Activated naive CD4-positive, alpha-beta T cell treated with Interleukin-2 at 50 U/mL for 16 hours (primary cell): ENCODE measurements at places on chromosomes 1 and 21.

GRCh38 chr1:107795441-107795840, 169.5 kb downstream of the VAV3 start:
- DNase-seq: no peak

DNA sequence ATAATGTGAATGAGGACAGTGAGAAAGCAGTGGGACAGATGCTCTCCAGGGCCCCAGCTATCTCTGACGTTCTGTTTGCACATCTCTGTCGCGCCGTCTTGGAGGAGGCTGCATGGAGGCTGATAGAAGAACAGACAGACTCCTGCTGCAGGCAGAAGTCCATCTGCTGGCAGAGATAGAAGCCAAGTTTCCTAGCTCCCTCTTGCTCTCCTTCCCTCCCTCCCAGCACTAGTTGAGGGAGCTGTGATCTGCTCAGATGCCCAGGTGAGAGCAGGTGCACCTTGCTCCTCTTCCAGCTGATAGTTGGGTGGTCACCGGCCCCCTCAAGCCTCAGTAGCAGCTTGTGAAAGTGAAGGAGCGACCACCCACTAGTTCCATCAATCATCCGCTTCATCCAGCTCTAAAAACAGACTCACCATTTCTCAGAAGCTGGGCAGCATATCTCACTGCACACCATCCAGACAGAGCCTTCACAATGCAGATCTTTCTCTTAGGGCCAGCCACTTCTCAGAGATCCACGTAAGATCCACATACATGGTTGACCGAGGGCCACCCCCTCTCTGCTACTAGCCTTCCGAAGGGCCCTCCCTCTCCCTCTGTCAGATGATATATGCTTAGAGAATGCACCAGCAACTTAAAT, 12.9 kb downstream of the LRRN2 start:
- no peak for DNase-seq

DNA sequence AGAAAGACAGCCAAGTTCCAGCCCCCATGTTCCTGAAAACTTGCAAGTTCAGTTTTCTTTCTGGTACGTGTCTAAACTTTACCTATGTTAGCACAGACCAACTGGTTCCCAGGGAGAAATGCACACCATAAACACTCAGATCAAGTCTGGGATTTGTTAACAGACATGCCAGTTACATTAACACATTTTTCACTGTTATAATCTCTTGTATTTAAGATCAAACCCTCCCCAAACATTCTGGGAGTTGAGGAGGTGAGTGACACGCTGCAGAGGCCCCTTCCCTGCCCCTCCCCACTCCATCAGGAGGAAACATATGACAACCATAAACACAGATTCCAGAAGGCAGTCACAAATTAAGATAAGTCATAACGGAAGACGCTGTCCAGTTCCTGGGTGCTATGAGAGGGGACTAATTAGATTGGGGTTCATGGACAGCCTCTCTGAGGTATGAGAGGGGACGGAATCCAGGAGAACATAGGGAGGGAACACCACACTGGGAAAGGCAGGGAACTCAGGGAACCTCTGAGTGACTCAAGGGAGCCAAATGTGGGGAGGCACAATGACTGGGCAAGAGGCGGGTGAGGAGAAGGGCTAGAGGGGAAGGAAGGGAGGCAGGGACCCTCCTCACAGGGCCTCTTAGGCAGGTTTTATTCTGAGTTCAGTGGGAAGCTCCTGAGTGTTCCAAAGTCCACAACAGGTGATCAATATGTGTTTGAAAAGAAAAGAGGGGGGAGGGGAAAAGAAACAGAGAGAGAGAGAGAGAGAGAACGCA, 25.0 kb downstream of the DUSP10 start:
- DNase-seq: no peak

- DNase-seq: peak; percentile 74
Observed at GRCh38 chr1:37513795-37514349, 694 bp downstream of the MEAF6 start.

GRCh38 chr1:220825819-220826551, 39.3 kb downstream of the MTARC1 start:
- DNase-seq: no peak

DNA sequence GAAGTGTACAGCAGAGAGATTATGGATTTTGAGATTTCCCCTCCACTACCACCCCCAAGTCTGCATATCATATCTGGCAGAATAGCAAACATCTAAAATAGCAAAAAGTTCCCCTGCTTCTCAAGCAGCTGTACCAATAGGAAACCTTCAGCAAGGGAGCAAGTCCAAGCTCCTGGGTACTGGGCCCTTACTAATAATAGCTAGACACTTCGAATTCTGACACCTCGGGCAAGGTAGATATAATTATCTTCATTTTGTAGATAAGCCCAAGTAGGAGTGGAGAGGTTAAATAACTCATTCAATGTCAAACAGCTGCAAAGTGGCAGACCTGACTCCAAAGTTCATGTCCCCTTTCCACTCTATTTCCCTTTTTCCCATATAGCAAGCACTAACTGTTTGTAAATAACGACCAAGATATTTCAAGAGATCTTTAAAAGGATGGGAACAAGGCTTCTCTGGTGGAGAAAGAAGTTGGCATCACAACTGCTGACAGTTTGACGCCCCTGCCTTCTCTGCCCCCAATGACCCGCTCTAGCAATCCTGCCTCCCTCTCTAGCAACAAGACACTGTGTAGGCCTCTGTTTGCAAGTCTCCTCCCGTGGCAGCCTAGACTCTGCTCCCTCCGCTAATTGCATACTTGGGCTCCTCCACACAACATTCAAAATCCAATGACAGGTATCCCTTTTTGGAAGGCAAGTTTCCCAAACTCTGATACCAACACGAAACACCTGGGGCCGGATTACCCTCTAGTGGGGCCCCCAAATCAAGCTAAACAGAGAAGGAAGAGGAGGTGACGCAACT, 18.7 kb upstream of the ADAR start:
- DNase-seq: no peak

DNA sequence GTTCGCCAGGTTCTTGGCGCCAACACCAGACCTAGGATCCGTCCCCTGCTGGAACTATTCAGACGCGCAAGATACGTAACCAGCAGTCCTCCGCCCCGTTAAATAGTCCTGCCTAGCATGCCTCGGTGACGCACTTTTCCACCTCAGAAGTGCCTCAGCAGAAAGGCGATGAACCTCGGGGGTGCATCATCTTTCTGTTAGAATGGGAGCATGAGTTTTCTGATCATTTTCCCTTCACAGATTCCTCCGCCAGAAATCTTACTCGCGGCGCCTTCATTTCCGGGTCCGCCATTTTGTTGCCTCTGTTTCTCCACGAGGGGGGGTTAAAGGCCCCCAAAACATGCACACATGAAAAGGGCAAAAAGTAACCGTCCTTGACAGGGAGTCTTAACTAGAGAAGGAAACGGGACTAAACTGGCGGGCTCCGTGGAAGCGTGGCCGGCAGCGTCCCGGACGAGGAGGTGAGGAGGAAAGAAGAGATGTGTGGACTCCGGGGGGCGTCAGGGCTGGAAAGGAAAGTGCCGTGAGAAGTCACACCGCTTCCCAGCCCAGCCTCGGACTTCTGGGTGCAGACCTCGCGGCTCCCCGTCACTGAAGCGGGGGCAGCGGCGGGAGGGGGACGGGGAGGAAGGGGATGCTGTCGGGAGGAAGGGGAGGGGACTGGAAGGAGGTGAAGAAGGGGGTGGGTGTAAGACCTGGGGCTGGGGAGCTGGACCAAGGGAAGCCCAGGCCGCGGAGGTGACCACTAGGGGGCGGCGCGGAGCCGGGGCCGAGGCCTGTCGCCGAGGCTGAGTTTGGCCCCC, at the start of gene GABPB2:
Gene GABPB2, plus strand, starts transcription at position 288 of the 803 bp plus-strand sequence. CDS start 17,429 bp downstream, outside the sequence.
- DNase-seq: peak; percentile 89

GRCh38 chr1:79004916-79005315, 1.6 kb downstream of the ADGRL4 start:
- DNase-seq: no peak

DNA sequence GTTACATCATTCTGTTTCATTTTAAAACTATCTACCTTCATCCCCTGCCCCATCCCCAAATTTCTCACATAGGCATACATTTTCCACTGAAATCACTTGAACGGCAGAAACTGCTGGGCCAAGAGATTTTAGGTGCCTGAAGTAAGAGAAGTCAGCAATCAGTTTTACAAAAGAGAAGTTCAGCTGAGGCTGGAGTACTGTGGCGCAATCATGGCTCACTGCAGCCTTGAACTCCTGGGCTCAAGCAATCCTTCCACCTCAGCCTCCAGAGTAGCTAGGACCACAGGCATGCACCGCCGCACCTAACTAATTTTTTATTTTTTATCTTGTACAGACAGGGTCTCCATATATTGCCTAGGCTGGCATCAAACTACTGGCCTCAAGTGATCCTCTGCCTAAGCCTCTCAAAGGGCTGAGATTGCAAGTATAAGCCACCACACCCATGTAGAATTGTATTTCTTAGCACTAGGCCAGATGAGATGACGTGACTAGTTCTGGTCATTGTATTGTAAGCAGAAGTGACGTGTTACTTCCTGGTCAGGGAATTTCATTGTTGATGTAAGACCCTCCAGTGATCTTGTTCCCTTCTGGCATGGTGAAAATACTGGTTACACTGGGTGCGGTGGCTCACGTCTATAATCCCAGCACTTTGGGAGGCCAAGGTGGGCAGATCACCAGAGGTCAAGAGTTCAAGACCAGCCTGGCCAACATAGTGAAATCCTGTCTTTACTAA, 7.1 kb downstream of the BECN2 start:
- no peak for DNase-seq
